ENCODE measurements at places on chromosomes 16 and 17.

- DNase-seq = peak; percentile 12
Measured at GRCh38 chr17:78925662-78926555, 722 bp upstream of the TIMP2 start.

DNA sequence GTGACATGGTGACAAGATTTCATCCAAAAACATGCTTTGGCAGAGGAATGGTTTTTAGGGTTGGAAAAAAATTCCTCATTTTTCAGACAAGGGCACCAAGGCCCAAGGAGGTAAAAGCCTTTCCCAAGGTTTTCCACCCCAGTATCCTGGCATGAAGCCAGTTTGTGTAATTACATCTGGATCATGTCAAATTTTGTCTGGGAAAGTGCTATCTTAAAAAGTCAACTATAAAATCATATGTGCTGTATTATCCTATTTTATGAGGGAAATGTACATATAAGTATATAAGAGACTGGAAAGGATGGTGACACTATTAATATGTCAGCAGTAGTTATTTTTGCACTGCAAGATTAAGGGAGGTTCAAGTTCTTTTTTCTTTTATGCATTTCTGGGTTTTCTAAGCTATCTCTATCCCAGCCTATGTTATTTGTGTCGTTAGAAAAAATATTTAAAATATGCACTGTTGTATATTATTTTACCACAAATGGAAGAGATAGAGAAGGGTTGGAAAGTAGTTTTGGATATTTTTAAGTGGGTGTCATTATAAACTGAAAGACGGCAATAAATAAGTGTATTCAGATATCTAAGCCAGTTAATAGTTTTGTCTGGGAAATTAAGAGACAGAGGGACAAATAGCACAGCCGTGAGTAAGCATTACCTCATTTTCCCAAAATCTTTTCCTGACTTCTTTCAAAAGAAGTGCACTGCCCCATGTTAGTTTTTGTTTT is 13.5 kb upstream of the FBXO47 start:
- no peak for DNase-seq

GRCh38 chr17:46074540-46074939 is 75.5 kb downstream of the STH start:
- DNase-seq = no peak

- no peak for DNase-seq
Measured at GRCh38 chr16:50126183-50126582, 26.9 kb upstream of the TENT4B start.

DNA sequence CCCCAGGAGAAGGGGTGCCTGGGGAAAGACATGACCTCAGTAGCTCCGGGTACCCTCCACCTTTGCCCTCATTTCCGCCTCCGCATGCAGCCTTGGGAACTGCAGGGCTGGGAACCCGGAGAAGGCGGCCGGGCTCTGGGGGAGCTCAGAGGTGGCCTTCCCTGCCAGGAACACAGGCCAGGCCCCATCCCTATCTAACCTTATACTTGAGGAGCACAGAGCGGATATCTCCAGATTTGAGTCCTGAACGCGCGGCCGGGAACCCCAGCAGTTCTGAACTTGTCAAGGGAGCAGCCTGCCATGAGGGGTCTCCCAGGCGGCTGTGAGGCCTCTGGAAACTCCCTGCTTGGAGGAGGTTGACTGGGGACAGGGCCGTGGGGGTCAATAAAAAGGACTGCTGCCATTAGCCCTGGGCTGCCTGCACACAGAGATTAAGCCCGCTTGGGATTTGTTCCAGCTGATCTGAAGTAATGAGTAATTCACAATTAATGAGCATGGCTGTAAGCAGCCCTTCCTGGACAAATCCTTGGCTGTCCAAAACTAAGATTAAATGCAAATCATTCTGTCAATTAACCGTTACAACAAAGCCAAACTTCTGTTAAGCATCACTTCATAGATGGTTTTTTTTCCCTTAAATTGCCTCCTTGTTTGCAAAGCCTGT is 26.3 kb upstream of the METRNL start:
- DNase-seq = no peak

GRCh38 chr16:84361546-84361945 is 6.8 kb upstream of the ATP2C2 start:
- DNase-seq = no peak

GRCh38 chr17:12790249-12791106 is 1.2 kb downstream of the ARHGAP44 start:
- no peak for DNase-seq

DNA sequence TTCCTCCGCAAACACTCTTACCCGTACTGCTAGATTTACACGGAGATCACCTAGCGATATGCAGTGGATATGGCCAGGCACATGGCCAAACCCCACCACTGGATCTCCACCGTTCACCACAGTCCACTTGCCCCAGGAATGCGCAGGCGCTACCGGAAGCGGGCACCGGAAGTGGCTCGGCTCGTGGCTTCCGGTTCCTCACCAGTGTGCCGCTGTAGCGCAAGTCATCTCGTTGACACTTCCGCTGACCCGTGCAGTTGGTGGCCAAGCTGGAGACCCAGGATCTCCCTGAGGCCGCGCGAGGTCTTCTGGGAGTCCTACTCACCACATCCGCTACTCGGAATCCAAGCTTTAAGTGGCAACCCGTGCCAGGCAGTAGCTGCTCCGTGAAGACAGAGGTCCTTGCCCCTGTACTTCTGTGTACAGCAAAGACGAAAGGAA is 11.5 kb downstream of the ZNF597 start:
- peak; percentile 80 for DNase-seq

- DNase-seq = no peak
Measured at GRCh38 chr16:54436346-54436745, 149.8 kb upstream of the IRX3 start.
